ENCODE measurements at places on chromosomes 1 and 21.

GRCh38 chr1:204390751-204391466 lies 20.7 kb downstream of the PPP1R15B start:
- DNase-seq: no peak

- DNase-seq: no peak
These were observed 237.6 kb downstream of the PTPRC start for GRCh38 chr1:198876371-198876871.

DNA sequence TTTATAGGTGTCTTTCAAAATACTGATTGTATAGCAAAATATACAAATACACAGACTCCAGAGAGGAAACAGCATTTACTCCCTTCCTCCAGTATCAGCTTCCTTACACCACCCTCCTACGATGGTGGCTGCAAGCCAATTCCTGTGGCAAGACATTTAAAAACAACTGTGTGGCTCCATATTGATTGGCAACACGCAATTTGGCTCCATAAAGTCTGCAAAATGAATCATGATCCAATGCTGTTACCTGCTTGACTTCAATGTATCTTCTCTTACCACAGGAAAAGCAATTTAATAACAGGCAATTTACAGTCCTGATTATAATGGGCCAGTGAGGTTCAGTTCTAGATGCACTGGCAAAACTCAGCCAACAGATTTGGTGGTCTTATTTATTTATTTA lies 19.7 kb upstream of the ATP6V1G3 start:
- DNase-seq: no peak

DNA sequence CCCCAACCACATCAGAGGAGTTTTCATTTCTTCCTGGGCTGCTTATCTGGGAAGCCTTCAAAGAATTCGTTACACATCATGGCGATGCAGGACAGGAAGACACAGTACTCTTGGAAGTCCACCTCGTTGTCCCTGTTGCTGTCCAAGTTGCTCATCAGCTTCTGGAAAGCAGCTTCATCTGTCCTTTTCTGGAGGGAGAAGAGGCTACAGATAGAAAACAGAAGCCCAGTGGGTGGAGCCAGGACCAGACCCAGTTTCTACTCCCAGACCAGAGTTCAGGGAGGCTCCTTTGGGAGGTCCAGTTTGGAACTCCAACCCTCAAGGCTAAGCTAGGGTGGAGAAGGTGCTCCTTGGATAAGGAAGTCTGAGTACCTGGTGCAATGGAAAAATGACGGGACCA lies 1.9 kb downstream of the S100A4 start:
- DNase-seq: no peak

- DNase-seq: no peak
These were observed 15.4 kb downstream of the NPPA start for GRCh38 chr1:11831945-11832725.

GRCh38 chr1:27525296-27526272 lies 35.6 kb upstream of the WASF2 start:
- DNase-seq: no peak

GRCh38 chr21:35614396-35614921 lies 445.9 kb downstream of the SETD4 start:
- DNase-seq: peak; percentile 57

GRCh38 chr21:46039891-46040660 lies 57.8 kb upstream of the COL6A2 start:
- DNase-seq: no peak

DNA sequence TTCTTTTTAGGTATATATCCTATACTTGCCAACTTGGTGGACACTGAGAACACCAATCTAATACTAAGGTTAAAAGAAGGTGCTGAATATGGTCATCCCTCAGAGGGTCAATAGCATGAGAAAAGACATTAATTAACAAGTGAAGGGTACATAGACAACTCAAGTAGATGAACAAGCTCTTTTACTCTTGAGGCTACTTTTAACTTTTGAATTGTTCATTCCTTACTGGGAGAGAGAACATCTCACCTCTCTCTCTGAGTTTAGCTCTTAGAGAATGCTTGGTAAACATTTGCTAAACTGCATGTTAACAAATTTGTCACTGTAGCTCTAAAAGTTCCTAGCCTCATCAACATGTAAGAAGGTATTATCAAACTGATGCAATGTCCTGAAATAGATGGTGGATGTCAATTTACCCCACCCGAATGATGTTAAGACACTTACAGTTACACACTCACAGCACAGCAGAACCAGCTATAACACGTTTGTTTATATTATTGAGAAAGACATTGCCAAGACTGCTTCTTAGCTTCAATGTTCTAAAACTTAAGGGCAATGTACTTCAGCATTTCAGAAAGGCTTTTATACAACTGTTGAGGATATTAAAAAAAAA lies 35.9 kb downstream of the HEATR1 start:
- no peak for DNase-seq

- no peak for DNase-seq
These were observed 51.1 kb downstream of the SLX9 start for GRCh38 chr21:44990921-44991320.

GRCh38 chr1:34164771-34165391 lies at the start of gene CSMD2:
CSMD2 (minus strand) TSS chr1:34165230; CDS start chr1:34165097, 133 bp downstream.
- DNase-seq: no peak

- no peak for DNase-seq
These were observed 32.6 kb downstream of the SLC16A1 start for GRCh38 chr1:112923234-112923958.

DNA sequence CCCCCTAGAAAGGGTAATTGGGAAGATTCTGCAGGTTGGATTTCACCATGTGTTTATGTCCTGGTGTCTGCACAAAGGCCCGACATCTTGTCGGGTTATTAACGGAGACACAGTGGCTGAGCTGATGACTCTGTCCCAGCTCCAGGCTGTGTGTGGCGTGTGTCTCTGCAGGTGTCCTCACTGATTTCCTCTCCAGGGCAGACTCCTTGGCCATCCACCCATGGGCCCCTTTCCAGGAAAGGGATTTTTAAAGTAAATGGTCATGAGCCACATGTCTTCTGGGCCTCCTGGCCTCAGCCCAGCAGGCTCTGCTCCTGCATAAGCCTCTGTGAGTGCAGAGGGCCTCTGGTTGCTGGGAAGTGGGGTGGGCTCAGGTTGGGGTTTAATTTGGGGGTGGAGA lies 418.7 kb upstream of the VAMP3 start:
- DNase-seq: no peak

- no peak for DNase-seq
These were observed 37.4 kb upstream of the ID3 start for GRCh38 chr1:23596382-23597358.

DNA sequence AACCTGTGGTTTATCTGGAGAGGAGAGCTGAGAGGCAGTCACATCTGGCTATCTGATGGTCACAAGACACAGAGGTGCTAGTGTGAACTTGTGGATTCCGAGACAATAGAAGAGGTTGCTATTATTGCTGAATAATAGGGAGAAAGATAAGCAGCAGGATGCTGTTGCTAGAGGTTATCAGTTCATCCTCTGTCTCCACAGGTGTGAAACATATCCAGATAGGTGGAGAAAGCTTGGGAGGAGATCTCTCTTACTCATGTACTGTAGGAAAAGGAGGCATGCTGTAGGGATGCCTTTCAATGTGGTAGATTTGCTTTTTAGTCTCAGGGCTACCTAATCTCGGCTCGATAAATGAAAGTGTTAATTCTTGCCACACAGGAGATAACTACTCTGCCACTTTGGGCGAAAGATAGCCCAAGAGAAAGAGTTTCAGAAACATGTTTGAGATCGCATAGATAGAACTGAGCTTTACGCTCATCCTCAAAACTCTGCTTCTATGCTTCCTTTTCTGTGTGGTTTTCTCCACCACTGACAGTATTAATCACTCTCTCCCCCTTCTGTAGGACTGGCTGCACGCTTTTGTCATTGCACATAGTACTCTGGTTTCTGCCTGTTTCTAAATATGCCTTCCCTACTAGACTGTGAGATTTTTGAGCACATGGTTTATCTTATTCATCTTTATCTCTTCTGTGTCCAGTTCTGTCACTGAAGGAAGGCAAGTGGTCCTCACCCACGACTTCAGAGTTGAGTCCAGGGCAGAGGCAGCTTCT lies 36.7 kb upstream of the PLXNA2 start:
- DNase-seq: no peak

DNA sequence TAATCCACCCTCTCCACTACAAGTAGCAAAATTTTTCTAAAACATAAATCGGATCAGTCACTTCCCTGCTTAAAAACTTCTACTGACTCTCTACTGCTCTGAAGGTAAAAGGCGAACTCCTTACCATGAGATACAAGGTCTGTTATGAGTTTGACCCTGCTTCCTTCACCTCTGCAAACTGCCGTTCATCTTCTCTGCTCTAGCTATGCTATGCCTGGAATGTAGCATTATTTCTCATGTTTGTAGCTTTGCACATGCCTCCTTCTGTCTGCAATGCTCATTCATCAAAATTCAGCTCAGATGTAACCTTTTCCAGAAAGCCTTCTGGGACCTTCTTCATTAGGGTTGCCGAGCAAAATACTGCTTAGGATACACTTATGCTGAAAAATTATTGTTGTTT lies 30.8 kb downstream of the RPL5 start:
- no peak for DNase-seq

DNA sequence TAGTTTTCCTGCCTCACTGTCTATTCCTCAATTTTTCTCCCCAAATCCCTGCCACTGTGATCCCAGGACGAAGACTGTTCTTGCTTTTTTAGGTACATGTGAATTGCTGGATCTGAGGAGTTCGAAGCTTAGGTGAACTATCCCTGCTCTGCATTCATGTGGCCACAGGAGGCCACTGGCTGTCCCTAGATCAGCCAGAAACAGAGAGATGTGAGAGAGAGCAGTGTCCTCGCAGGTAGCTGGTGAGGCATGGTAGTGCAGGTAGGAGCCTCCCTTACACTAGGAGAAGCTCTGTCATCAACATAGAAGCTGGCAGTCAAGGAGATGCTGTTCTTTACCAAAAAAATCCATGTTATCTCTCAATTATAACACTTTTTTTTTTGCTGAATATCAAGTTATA lies 71.5 kb downstream of the USP24 start:
- peak; percentile 10 for DNase-seq

GRCh38 chr1:96715482-96715881 lies 6.1 kb upstream of the PTBP2 start:
- no peak for DNase-seq

DNA sequence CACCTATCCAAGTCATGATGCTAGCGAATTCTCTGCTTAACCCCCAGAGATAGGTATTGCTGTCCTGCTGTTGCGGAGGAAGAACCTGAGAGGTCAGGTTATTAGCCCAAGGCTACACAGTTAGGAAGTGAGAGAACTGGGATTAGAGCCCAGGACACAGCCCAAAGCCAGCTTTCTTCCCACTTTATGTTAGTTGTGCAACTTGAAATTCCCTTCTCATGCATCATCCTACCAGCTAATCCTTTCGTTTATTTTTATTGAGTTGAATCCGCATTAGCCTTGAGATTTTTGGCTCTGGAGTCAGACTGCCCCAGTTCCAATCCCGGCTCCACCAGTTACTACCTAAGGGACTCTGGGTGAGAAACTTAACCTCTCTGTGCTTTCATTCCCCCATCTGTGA lies 65.4 kb downstream of the PLEKHA6 start:
- peak; percentile 29 for DNase-seq

DNA sequence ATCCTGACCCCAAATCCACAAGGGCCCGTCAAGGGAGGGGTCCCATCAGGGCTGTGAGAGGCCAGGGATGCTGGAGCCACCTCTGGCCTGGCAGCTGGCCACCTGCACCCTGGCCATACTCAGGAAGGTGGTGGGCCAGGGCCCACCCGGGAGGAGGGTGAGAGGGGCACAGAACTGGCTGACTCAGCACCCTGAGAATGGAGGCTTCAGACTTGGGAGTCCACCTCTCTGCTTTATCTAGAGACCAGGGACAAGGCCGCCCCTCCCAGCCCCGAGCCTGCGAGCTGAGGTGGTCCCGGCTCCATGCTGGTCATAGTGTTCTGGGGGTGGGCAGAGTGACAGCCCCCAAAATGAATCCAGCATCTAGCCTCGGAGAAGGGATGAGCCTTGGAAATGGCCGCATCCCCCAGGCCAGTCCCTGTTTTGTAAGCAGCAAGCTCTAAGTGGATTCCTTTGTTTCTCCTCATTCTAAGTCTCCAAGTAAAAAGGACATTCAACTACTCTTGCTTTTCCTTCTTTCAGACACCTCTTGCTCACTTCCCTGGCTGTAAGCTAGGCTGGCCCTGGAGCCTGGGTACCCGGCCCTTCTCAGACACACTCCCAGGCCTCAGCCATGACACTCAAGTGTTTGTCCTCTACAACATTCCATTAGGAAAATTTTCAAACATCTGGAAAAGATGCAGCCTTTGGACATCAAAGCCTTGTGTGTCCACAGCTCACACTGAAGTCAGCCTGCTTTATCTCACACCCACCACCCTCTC lies 12.3 kb downstream of the WNT3A start:
- no peak for DNase-seq

All from Caki2 (cell line).